ENCODE measurements at places on chromosomes 6 and 20.

- no peak for DNase-seq
Observed at GRCh38 chr6:165605901-165606739, 56.9 kb downstream of the PDE10A start.

DNA sequence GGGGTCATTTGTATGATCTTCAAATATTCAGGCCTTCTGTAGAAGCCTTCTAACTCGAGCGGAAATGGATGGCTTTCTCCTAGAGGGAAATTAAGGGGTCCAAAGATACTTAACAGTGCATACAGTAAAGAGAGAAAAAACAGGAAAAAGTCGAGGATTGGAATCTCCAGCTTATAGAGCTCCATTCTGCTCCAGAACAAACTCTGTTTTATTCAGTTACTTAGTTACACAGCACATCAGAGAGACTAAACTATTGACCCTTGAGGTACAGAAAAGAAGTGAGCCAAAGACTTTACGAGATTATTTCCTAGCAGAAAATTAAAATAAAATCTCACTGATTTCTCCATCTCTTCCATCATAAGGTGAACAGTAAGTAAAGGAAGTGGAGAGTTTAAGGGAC lies 43.8 kb upstream of the DSE start:
- no peak for DNase-seq

- DNase-seq, result no peak
Observed at GRCh38 chr20:8862092-8862491, 206.8 kb upstream of the PLCB4 start.

DNA sequence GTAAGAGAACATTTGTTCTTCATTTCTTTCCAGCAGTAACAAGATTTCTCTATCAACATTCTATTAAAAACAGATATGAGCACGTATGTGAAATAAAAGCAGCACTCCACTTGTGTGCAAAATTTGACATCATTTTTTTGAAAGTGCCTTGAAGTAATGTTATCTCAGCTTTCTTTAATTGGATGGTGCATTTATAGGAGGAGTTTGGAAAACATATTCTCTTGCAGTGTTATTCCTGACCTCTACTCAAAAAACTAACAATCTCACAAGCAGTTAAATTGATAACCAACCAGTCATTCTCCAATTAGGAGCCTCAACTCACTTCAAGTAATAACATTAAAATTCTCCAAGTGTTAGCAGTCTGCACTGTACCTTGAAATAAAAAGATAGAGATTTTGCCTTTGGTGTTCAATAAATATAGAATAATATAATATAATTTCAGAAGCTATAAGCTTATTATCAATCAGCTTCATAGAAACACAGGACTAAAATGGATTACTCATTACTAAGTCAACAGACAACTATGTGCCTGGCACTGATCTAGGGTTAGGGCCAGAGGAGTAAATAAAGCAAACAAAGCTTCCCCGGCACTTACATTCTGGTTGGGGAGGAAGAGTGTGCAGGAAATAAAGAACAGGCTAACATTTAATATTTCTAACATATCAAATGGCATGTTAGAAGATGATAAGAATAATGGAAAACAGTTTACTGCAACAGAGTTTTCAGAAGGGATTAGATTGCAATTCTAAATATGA lies 149.0 kb upstream of the SGK1 start:
- DNase-seq, result no peak
